ENCODE measurements at places on chromosomes 12 and 14.

DNA sequence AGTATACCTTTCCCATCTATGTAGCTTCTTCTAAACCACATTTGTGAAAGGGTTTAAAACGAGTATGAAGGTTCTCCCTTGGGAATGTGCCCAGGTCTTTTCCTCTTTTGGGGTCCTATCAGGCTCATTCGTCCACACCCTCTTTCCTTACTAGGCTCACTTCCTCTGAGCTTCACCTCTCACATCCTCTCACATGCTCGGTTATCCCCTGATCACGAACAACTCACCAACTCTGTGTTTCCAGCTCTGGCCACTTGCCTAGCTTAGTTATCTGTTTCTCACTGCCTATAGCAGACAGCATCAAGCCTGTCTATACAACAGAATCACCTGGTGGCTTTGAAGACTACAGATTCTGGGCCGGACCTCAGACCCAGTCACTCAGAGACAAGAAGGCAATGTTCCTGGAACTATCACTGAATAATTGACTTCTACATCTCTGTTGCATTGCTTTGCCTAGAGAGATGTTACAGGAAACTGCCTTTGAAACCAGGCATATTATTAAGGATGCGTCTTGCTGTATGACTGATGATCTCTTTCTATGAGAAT lies 158.2 kb downstream of the FOXN3 start:
- no peak for DNase-seq

DNA sequence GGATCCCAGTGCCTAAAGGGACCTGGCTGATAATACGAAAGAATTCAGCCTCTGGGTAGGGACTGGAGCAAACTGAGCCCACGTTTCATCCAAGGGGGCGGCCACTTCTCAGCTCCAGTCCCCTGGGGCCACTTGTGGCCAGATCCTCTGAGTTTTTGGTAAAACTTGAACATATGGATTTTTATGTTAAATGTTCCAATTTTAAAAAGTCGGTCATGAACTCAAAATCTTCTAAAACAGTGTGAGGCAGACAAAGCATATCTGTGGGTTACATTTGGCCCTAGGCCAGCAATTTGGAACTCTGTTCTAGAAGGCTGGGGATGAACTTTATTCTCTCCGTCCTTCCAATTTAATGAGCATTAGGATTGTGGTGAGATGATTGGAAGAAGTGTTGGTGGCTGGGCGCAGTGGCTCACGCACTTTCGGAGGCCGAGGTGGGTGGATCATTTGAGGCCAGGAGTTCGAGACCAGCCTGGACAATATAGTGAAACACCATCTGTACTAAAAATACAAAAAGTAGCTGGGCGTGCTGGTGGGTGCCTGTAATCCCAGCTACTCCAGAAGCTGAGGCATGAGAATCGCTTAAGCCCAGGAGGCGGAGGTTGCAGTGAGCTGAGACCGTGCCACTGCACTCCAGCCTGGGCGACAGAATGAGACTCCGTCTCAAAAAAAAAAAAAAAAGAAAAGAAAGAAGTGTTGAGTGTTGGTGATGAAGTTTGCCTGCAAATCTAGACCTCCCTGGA lies 3.0 kb upstream of the PPP1CC start:
- DNase-seq: no peak

GRCh38 chr12:78035901-78036606 lies 205.4 kb downstream of the NAV3 start:
- DNase-seq: no peak

GRCh38 chr12:93315907-93316622 lies 61.7 kb upstream of the NUDT4 start:
- DNase-seq: no peak

- no peak for DNase-seq
Measured at GRCh38 chr14:89215114-89215513, 201.9 kb downstream of the FOXN3 start.
